Mesothelial cell of epicardium (in vitro differentiated cells): ENCODE measurements at places on chromosomes 7 and 10.

GRCh38 chr10:85873063-85873462, 493.5 kb downstream of the GRID1 start:
- no peak for DNase-seq

DNA sequence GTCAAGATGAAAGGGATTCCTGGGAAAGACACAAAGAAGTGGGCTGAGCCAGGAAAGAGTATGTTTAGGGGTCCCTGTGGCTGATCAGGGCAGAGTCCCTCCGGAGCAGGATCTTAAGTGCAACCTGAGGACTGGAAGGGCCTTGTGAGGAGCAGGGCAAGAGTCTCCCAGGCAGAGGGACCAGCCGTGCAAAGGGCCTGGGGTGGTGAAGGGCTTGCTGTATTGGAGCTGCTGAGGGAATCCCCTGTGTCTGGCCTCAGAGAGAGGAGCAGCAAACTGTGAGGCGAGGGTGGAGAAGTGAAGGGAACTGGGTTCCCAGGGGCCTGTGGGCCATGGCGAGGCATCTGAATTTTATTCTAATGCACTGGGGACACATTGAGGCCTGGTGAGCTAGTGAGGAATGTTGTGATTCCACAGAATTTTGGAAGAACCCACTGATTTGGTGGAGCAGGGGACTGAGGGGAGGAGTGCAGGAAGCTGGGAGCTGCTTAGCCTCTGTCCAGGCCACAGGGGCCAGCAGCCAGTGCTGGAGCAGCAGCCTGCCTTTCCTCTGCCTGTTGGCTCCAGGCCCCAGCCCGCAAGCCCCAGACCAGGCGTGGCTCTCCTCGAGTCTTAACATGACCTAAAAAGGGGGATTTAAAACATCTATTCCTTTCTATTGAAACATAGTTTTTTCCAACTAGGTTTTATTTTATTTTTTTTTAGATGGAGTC, 138.4 kb upstream of the IGFBP3 start:
- no peak for DNase-seq

- DNase-seq = no peak
Measured at GRCh38 chr10:6384031-6384430, 181.3 kb downstream of the PFKFB3 start.

- DNase-seq = no peak
Measured at GRCh38 chr7:112236597-112236996, 30.1 kb downstream of the ZNF277 start.
